ENCODE measurements at places on chromosomes 2 and 18. TPM values are rescaled to one million over a fixed set of nuclear protein-coding genes. Genes with fewer than 3 reads are reported as not detected.

The ST6GAL2 gene
- 140 TPM for total RNA-seq

The DAW1 gene
- 2.5 TPM for total RNA-seq

The SPP2 gene
- not detected for total RNA-seq

The CRYBA2 gene
- not detected for total RNA-seq

The ALK gene
- total RNA-seq, result 2.5 TPM
